ENCODE measurements at places on chromosomes 11 and 22. TPM values are rescaled to one million over a fixed set of nuclear protein-coding genes. Genes with fewer than 3 reads are reported as not detected.

GAL gene
- total RNA-seq = 0.76 TPM

- DNase-seq = no peak
Observed at GRCh38 chr11:73226297-73227006, 8.4 kb downstream of the P2RY2 start.

DNA sequence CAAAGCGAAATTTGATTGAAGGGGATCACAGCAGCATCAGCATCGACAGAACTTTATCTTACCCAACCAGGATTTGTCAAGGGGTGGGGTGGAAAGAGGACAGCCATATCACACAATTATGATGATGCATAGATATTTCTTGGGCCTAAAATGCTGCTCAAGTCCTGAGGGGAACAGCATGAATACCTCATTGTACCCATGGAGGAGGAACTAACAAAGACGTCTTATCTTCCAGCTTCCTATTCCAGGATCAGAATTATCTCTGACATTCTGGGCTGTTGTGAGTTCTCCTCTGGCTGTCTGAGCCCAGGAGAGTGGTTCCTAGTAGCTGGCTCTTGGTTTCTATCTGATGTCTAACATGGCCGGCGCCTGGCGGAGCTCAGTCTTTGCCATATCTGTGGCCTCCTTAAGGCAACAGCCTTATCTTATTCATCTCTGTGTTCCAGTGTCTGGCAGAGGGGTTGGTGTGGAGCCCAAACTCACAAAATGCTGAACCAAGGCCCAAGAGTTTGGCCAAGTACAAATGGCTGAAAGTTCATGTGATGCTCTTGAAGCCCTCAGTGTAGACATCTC is 68.2 kb upstream of the TIMP3 start:
- no peak for DNase-seq

DNA sequence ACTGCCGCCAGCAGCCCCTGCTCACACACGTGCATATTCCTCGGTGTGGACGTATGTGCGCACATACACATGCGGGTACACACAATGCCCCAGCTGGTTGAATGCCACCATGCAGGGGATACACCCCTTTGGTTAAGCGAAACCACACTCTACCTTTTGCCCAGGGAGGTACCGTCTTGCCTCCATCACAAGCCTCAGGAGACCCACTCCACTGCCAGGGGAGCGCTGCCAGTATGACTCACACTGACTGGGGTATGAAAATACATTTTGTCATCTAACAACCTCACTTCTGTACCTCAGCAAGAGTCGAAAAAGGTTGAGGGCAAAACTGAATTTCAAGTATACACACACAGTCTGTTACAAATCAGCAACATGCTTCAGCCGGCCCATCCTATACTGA is 39.4 kb downstream of the TMEM45B start:
- no peak for DNase-seq

KCNJ1 gene
- 0.13 TPM for total RNA-seq

MRGPRF gene
- total RNA-seq = 0.13 TPM
